T-helper 17 cell (primary cell): ENCODE measurements at places on chromosomes 5 and 9. TPM values are rescaled to one million over a fixed set of nuclear protein-coding genes. Genes with fewer than 3 reads are reported as not detected.

The PIP5KL1 gene
- total RNA-seq = 2.1 TPM

DNA sequence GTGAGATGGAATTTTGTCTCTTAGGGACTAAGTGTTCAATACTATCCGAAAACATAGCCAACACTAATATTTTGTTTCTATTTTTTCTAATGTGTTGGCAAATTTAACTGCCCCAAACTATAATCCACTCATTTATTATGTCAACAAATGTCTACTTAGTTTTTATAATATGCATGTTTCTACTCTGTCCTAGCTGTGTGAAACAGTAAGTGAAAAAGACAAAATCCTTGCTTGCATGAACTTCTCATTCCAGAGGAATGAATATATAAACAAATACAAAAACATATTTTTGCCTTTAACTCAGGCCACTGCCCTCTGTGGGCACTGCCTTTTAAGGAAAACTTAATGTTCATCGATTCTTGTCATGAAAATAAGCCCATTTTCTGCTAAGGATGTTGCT, 1275.4 kb upstream of the CDH18 start:
- no peak for DNase-seq
- H3K4me3 ChIP-seq = no peak overlapping the region
- no peaks in the 10 kb centered on the region for H3K36me3 ChIP-seq

The TNFSF8 gene
- 47.6 TPM for total RNA-seq

- no peak overlapping the region for H3K27ac ChIP-seq
- no peak for DNase-seq
Observed at GRCh38 chr9:27124151-27124550, 15.1 kb downstream of the TEK start.

GRCh38 chr5:116864157-116864837, 289.7 kb upstream of the SEMA6A start:
- DNase-seq = no peak
- no peaks in the 10 kb centered on the region for H3K27me3 ChIP-seq
- no peak overlapping the region for H3K4me3 ChIP-seq
- H3K4me1 ChIP-seq = no peaks in the 10 kb centered on the region
